DMS53 (cell line): ENCODE measurements at places on chromosomes 13 and 19.

GRCh38 chr13:111866731-111867245, 200.2 kb upstream of the SOX1 start:
- DNase-seq, result no peak

DNA sequence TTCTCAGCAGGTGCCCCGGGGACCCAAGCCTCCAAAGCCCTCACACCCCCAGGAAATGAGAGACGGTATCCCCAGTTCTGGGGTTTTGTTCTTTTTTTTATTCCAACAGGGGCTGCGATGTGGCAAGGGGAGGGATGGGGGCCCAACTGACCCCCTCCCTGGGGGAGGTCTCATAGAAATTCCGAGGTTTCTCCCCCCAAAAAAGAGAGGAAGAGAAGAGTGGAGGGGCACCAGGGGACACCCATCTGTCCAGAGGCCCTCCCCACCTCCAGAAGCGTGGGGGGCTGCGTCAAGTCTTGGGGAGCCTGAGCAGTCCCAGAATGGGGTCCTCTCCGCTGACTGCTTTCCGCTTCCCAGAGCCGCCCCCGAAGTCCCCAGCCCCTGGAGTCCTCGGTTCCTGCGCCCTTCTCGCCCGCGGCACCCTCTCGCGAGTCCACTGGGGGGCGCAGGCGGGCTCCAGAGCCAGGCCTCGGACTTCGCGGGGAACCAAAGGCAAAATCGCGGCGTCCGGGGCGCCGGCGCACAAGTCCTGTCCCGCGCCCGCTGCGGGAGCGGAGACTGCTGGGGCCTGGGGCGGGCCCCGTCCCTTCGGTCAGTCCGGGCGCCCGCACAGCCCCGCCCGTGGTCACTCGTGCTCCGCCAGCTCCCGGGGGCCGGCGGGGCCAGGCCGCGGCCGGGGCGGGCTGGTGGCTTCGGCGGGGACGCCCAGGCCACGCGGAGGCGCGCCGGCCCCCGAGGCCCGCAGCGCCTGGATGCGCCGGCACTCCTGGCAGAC, 4.4 kb upstream of the ATP1A3 start:
- DNase-seq, result peak; percentile 90

- no peak for DNase-seq
These were observed 83.3 kb downstream of the KCTD15 start for GRCh38 chr19:33879818-33880575.

GRCh38 chr19:2016041-2016807, 710 bp upstream of the BTBD2 start:
- DNase-seq, result peak; percentile 81

DNA sequence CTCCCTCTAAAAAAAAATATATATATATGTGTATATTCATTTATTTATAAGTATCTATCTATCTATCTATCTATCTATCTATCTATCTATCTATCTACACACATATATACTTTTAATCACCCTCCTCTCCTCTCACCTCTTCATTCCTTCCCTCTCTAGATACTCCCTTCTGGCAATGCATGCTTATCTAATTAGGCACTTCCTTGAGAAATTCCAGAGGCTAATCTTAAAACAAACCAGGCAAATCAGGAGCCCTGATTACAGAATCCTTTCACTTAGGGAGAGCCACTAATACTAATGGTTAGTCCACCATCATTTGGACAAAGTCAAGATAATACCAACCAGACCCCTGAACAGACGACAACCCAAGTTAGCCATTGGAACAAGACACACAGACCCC, 17.6 kb downstream of the CD70 start:
- no peak for DNase-seq

DNA sequence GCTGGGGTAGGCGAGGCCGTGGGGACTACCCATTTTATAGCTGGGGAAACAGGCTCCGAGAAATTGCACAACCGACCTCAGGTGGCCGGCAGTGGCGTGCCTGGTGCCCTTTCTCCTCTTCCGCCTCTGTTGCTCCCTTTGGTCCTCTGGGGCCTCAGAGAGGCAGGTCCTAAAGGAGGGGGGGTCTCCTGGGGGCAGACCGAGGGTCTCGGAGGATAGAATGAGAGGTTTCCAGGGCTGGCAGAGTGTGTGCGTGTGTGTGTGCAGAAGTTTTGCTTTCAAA, 11.3 kb downstream of the STX10 start:
- no peak for DNase-seq

DNA sequence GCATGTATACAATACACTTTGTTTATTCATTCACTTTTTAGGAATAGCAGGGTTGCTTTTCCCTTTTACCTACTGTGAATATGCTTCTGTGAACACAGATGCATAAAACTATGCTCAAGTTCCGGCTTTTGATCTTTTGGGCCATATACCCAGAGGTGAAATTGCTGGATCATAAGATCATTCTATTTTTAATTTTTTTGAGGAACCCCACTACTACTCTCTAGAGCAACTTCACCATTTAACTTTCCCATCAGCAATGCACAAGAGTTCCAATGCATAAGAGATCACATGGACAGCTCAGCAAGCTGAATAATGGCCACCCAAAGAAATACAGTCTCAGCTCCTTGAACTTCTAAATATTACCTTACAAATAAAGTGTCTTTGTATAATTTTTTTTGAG, 17.0 kb upstream of the SIGLEC10 start:
- no peak for DNase-seq

- DNase-seq, result no peak
These were observed 630 bp downstream of the PNPLA6 start for GRCh38 chr19:7535998-7536695.

GRCh38 chr19:1173159-1173844, 766 bp downstream of the SBNO2 start:
- peak; percentile 45 for DNase-seq

DNA sequence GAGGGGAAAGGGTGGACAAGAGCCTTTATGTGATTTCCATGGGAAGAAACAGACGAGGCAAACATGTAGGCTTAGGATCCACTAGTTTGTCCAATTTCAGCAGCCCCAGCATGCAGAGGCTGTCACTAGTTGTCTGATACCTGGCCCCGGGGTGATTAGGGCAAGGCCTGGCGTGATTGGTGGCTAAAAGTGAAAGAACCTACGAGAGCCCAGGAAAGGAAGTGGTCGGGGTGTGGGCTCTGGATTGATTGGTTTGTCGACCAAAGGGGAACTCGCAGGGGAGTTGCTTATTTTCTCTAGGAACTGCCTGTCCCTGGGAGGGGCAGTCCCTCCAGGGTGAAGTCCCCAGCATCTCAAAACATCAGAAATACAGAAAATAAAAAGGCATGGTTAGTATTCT, 64.2 kb upstream of the UQCRFS1 start:
- DNase-seq, result no peak

DNA sequence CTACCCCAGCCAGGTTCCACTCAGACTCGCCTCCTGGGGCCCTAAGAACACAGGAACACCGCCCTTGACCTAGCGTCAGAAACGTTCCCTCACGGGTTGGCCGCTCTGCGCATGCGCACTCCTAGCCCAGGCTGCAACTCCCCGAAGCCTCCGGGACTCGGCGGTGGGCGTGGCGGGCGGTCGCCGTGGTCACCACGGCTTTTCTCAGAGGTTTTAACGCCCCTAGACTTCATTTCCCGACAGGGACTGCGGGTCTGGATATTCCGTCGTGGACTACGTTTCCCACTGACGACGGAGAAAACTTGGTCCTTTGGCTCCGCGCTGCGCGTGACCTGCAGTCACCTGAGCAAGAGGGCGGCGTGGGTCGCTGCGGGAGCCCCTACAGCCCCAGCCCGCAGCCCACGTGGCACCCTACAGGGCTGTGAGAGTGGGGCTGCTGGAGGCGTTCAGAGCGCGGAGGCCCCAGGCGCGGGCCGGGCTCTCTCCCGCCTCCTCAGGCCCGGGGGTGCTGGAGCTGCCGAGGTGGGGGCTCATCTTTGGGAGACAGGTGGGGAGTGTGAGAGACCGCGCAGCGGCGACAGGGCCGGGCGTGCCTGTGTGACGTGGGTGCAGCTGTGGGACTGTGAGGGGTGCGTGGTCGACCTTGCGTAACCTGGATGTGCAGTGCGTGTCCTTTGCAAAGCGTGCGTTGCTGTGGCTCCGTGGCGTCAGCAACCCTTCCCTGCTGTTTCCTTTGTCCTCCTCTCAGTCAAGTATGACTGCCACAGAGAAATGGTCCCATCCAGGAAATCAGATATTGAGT, 38.0 kb upstream of the ZNF573 start:
- DNase-seq, result peak; percentile 96

DNA sequence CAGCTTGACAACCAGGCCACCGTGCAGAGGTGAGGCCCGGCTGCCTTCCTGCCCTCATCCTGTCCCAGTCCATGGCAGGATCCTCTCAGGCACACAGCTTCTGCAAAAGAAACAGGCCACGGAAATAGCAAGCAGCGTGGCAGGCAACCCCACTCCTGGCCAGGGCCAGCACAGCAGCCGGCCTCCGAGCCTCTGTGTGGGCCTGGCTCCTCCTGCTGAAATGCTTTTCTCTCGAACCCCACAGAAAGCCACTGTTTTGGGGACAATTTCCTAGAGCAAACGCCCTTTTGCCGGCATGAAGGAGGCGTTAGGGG, 39.5 kb upstream of the F7 start:
- DNase-seq, result no peak

GRCh38 chr19:20153281-20153680, 13.7 kb upstream of the ZNF486 start:
- no peak for DNase-seq

DNA sequence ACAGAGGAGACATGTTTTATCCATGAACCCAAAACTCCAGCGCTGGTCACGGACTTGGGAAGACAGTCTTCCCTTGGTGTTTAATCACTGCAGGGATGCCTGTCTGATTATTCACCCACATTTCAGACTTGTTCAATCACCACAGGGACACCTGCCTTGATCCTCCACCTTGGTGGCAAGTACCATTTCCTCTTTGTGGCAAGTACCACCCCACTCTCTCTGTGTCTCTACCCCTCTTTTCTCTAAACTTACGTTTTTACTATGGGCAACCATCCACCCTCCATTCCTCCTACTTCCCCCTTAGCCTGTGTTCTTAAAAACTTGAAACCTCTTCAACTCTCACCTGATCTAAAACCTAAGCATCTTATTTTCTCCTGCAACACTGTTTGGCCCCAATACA, 16.8 kb downstream of the ZNF83 start:
- no peak for DNase-seq

- no peak for DNase-seq
These were observed 14.5 kb downstream of the ERCC2 start for GRCh38 chr19:45355910-45356309.

GRCh38 chr13:76148926-76149325, 512.8 kb downstream of the LMO7 start:
- DNase-seq, result no peak

- DNase-seq, result no peak
These were observed 19.2 kb downstream of the LPAR6 start for GRCh38 chr13:48393698-48394085.

DNA sequence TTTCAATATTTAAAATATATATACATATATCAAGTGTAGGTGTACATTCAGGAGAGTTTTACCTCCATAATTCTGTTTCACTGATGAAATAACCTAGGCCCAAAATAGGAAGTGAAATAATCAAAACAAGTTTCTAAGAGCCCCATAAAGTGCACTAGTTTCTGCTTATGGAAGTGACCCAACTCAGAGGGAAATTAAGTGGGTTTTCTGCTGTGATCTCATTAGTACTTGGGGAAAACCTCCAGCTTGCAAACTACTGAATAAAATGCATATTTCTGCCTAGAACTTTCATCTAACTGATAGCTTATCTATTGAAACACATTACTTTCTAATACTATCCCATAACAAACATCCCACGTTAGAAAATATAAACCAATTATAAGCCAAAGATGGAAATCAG, 45.4 kb upstream of the MIR17HG start:
- DNase-seq, result no peak

- peak; percentile 15 for DNase-seq
These were observed 45.6 kb downstream of the LHFPL6 start for GRCh38 chr13:39557285-39557955.

GRCh38 chr19:47766670-47767069, 11.8 kb upstream of the SELENOW start:
- DNase-seq, result no peak

GRCh38 chr19:1274081-1274851, 1.1 kb upstream of the FAM174C start:
- peak; percentile 54 for DNase-seq

GRCh38 chr19:7072541-7072940, 3.0 kb downstream of the ZNF557 start:
- DNase-seq, result no peak

GRCh38 chr19:16325641-16326400, 1.2 kb downstream of the KLF2 start:
- DNase-seq, result peak; percentile 40

- DNase-seq, result no peak
These were observed 53.8 kb upstream of the RCBTB2 start for GRCh38 chr13:48586591-48587103.

- DNase-seq, result no peak
These were observed 3.0 kb upstream of the PLEKHF1 start for GRCh38 chr19:29662278-29662603.

DNA sequence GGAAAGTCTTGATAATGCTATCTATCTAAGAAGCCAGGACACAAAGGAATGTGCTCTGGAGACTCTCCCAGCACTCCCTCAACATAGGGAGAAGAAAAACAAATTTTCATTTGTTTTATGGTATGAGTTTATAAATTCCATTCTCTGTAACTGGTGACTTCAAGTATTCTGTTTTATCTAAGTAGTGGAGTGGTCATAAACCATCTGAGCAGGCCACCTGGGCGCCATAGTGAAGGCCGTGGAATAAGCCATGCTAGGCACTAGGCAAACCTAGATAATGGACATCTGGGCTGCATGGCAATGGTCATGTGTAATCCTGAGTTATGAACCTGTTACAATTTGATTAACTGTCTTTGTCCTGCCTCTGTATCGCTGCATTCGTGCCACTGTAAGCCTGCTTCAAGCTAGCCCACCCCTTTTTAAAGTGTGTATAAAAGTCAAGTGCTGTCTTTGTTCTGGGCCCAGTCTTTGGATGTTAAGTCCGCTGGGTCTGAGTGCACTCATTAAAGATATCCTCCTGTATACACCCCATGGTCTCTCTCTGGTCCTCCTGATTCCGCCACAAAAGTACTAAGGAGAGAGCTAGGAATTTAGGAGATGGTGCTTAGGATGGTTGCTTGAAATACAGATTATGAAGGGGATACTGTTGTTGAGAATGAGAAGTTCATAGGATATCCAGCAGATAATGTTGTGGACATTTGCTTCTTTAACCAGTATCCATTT, 13.2 kb downstream of the GTF2F2 start:
- no peak for DNase-seq

DNA sequence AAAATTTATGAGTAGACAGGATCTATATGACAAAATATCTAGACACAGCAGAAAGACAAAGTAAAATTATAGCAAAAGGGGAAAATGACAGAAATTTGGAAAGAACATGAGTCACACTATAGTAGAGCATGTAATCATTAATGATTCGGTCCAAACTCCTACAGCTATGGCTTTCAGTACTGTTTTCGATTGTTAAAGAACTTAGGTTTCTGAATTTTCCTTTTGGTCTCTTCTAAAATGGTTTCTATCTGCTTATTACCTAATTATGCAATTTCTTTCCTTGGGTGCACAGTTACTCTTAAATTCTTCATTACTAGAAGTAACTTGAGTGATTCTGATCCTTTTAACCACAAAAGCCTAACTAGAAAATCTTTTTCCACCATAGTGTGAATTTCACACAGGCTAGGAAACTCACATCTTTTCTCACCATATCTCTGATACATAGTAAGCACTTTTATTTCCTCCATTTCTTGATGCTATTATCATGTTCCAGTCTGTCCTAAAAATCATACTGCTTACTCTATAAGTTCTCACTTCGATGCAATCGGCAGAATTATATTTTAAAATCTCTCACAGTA, 1101.4 kb downstream of the PCDH9 start:
- DNase-seq, result no peak
